ENCODE measurements at places on chromosomes 5 and 9.

DNA sequence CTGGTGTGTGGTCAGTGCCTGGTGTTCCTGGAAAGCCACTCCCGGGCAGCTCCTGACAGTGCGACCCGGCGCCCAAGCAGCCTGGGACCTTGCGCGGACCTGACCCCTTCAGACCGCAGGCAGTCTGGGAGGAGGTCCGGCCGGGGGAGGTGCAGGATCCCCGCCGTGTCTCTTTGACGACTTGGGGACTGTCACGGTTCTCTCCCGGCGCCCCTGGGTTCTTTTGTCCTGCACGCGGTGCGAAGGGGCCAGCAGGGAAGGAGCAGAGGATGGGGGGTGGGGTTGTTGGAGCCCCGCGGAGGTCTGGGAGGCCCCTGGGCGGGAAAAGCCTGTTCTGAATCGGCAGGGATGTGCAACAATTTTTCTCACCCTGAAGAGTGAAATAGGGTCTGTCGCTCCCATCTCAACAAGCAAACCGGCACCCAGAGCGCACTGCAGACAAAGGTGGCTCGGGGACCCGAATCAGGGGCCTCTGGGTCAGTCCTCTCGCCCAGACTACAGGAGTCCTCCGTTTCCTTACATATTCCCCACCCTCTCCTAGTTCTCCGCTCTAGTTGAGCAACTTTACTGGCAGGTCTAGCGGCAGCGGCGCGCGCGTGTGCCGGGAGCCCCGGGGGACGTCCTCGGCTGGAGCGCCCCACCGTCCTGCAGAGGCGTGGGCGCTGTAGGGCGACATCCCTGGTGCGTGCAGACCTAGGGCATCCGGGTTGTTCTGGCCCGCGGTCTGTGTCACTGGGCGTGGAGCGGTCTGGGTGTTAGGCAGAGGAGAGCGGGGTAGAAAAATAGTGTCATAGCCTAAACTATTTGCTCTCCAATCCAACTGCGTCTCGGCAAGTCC is 1.2 kb downstream of the VCAN start:
- no peak for DNase-seq

DNA sequence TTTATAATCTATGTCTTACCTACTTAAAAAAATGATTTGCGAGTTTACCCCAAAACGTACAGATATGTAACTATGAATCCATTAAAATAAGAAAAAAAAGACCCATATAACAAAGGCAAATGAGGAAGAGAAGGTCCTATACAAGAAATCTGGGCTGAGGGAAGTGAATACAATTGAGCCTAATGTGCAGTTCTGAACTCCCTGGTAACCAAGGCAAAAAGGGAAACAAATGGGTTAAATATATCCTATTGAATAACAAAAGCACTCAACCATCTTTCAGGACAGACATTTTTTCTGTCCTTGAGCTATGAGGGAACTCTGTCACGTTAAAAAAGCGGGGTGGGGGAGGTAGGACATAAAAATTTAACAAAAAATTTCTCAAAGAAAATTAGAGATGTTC is 78.6 kb downstream of the PTPN3 start:
- no peak for DNase-seq

GRCh38 chr5:9429691-9430215 is 116.1 kb downstream of the SEMA5A start:
- no peak for DNase-seq

DNA sequence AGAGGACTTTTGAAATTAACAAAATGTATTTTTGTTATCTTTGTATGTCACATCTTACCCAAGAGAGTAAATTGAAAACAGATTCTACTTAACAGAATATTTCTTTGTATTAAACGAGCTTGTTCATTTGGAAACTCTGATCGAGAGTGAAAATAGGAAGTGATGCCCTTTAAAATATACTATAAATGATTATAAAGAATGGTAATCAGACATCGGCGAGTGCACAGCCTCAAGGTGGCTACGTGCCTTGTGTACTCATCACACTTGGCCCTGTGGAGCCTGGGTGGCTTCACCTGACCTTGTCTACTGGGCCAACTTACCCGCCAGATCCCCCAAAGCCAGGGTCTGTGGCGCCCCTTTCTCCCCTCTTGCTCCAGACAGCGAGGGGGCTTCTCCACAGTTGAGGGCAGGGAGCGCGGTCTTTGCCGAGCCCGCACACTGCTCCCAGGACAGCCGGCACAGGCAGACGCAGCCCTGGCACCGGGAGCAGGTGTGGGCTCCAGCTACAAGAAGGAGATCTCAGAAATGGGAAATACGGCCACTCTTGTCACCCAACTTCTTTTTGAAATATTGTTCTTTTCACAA is 243.2 kb downstream of the CEMIP2 start:
- no peak for DNase-seq

DNA sequence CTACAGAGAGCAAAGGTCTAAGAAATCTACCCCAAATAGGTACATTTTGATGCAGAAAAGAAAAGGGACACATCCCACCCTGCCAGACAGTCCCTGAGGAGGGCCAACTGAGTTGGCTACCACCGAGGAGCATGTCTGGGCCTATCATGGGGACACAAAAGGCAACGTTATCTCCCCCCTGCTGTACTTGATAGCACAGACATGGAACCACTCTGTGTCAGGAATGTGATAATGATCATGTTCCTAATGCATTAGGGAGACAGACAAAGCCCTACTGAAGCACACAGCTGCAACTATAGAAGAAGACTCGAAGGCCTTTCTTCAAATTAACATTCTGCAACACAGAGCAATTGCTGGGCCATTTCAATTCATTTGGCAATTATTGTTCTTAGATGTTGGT is 84.5 kb downstream of the ENC1 start:
- no peak for DNase-seq

GRCh38 chr5:124649491-124650146 is 96.8 kb downstream of the ZNF608 start:
- DNase-seq = peak; percentile 75

- no peak for DNase-seq
Observed at GRCh38 chr9:95574866-95575553, 58.2 kb upstream of the PTCH1 start.

GRCh38 chr9:116928884-116929283 is 241.8 kb downstream of the TRIM32 start:
- DNase-seq = no peak

- no peak for DNase-seq
Observed at GRCh38 chr5:144304688-144305087, 134.0 kb downstream of the KCTD16 start.

- DNase-seq = no peak
Observed at GRCh38 chr5:87877495-87877894, 391.1 kb downstream of the TMEM161B start.

GRCh38 chr5:81068063-81068462 is 107.9 kb downstream of the RASGRF2 start:
- DNase-seq = no peak

GRCh38 chr9:97980918-97981845 is 2.0 kb upstream of the ANP32B start:
- no peak for DNase-seq

GRCh38 chr9:91150998-91151717 is 210.6 kb downstream of the AUH start:
- peak; percentile 71 for DNase-seq

GRCh38 chr5:6837519-6838110 is 124.4 kb downstream of the TENT4A start:
- DNase-seq = no peak

DNA sequence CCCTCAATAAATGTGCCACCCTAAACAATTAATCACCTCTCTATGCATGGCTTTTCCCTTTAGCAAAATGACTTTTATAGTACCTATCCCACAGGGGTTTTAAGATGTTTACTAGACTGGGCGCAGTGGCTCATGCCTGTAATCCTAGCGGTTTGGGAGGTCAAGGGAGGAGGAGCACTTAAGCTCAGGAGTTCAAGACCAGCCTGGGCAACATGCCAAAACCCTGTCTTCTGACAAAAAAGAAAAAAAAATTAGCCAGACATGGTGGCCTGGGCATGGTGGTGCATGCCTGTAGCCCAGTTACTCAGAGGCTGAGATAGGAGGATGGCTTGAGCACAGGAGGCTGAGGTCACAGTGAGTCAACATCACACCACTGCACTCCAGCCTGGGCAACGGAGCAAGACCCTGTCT is 13.5 kb downstream of the SH3TC2 start:
- DNase-seq = no peak

GRCh38 chr9:136283291-136284235 is 20.3 kb downstream of the CCDC187 start:
- peak; percentile 71 for DNase-seq

DNA sequence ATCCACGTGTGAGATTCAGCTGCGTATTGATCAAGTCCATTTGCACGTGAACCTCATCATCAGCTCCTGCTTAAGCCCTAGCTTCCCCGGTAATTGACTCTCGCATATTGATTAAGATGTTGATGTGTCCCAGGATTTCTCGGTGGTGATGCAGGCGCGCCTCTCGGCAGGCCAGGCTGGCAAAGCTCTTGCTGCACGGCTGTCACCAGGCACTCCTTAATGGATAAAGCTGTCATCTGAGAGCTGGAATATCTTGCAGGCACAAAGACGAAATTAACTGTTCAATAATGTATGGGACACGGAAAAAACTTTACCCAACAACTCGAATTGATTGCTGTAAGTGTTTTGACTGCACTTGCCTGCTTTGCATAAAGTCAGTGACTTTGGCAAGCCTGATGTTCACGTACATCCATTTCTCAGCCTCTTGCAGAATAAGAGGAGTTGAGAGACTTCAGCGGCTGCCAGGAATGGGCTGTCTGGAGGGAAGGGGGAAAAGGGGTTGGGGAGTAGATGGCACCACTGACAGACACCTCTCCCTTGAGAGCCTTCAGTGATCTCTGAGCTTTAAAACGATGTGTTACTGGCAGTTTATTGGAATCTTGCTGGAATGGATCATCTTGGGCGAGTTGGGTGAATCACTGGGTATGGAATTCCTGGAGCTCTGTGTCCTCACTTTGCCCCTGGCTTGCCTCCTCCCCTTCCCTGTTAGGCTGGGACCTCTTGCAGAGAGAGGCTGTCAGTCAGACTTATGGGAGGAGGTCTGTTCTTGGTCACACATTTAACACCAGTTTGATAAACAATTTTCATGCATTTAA is 650.3 kb downstream of the CCDC171 start:
- DNase-seq = no peak

- DNase-seq = no peak
Observed at GRCh38 chr5:138911441-138911840, 36.3 kb upstream of the LRRTM2 start.

DNA sequence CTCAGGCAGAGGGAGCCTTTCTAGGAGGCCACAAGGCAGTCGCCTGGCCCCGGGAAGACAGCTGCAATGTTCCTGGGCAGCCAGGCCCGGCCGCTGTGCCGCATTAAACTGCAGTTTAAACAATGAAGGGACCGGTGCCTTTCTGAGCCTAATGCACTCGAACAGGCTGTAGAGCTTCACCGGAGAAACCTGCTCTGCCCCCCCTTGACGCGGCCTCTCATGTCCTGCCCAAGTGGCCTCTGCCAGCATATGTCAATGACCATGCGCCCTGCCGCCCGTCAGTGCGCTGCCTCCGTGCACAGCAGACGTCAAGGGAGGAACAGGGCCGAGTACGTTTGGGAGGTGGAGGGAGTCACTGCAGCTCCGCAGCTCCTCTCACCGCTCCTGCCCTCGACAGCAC is 38.4 kb upstream of the BARHL1 start:
- DNase-seq = no peak

GRCh38 chr5:124901081-124901480 is 154.6 kb upstream of the ZNF608 start:
- DNase-seq = no peak

DNA sequence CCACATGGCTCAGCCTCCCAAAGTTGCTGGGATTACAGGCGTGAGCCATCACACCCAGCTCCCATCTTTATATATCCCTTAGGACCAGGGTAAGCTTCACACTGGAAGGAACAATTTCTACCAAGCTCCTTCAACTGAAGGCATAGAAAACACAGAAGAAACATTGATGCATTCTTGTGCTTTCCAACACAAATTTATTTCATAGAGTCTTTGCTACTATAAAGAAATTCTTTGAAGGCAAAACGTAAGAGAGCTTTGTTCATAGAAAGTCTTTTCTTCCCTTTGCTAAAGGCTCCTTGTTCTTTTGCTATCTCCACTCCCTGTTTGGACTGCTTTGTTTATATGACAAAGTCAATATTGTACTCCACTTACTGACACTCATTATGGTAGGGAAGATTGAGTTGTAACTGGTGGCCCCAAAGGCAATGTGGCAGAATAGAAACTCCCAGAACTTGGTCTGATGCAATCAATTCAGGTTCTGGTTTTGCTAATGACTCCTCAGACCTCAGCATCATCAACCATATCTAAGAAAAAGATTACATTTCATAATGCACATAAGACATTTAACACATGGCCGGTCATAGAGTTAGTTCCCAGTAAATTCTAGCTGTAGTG is 97.4 kb upstream of the CLINT1 start:
- DNase-seq = no peak

GRCh38 chr5:143401227-143402016 is 2.1 kb downstream of the NR3C1 start:
- no peak for DNase-seq

DNA sequence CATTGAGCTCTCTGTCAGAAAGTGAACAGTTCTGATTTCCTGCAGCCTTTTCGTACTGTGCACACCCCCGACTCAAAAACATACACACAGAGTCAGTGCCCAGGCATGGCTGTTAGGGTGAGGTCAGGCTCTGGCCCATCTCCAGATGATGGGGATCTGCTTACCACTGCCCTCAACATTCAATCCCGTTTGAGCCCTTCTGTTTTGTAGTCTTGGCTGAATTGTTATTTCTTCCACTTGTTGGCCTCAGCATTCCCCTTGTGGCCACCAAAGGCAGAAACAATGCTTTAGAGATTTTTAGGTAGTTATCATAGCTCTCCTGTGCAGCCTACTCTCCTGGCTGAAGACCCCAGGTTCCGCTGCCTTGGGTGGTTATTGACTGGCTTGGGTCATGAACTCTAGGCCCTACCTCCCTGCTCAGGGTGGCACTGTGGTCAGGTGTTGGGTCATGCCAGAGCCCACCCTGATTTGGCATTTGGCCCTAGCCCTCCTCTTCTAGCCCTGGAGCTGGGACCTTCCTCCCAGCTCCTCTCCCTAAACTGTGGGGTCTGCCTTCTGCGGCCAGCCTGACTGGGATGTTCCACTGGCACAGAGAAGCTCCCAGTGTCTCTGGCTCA is 7.8 kb upstream of the MYOZ3 start:
- no peak for DNase-seq

GRCh38 chr5:26757941-26758340 is 280.4 kb downstream of the CDH9 start:
- no peak for DNase-seq

GRCh38 chr9:29203244-29203930 is 1630.1 kb upstream of the C9orf72 start:
- DNase-seq = no peak

GRCh38 chr5:60810438-60811085 is 33.5 kb downstream of the ELOVL7 start:
- DNase-seq = no peak

GRCh38 chr9:135805422-135806022 is 101.8 kb downstream of the CAMSAP1 start:
- DNase-seq = no peak

- no peak for DNase-seq
Observed at GRCh38 chr5:141746395-141746794, 64.4 kb upstream of the ARAP3 start.

DNA sequence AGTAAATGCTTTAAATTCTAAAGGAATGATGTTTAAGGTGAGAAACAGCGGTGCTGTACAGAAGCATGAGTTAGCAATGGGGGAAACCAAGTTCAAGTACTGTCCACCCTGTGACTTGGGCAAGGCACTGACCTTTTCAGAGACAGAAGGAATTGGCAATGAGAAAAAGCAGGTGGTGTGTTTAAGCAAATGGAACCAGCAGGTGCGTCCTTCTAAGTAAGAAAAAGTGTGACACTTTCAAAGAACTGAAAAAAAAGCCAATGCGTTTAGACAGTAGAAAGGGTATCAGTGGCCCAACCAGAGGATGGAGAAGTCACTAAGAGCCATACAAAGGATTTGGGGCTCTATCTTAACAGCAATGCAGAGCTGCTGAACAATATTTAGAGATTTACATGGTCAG is 250.6 kb downstream of the PAPPA start:
- no peak for DNase-seq

Data from CD4-positive, alpha-beta T cell treated with Interleukin-21 for 1 hour (primary cell).